D721Med (cell line): ENCODE measurements at places on chromosomes 12 and 14.

DNA sequence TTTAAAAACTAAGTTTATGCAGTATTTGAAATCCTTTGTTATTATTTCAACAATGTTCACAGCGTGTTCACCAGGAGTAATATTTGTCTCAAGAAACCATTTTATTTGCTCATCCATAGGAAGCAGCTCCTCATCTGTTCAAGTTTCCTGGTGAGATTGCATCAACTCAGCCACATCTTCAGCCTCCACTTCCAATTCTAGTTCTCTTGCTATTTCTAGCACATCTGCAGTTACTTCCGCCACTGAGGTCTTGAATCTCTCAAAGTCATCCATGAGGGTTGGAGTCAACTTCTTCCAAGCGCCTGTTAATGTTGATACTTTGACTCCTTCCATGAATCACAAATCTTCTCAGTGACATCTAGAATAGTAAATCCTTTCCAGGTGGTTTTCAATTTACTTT lies 18.0 kb downstream of the CLEC9A start:
- no peak for DNase-seq

GRCh38 chr12:91978143-91978542 lies 167.5 kb downstream of the BTG1 start:
- no peak for DNase-seq

- DNase-seq = no peak
These were observed 4.3 kb upstream of the GPR132 start for GRCh38 chr14:105069522-105069870.

DNA sequence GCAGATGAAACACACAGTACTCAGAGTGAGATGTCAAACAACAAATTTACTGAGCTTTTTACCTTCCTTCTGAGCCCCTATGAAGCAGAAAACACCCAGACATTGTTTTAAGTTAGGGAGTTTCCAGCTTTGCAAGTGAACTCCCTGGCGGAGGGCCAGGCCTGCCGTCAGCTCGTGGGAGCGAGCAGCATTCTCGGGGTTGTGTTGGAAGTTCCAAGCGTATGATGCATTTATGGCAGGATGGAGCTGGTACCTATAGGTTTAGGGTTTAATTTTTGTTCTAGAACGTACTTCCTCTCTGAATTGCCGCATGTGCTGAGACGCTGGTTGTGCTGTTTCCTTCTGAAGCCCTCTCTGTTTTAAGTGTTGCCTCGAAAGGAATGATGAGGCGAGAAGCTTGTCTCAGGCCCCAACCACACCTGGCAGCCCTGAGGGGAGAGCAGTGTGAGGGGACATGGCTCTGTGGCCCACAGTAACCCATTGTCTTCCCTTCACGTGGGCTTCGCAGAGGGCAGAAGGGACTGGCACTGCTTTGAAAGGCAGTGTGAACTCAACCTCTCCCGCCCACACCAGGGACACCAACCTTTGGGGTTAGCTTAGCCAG lies 76.6 kb downstream of the SSPN start:
- DNase-seq = no peak

- no peak for DNase-seq
These were observed 1.4 kb downstream of the VAMP1 start for GRCh38 chr12:6469092-6469491.

GRCh38 chr12:47247418-47247817 lies 167.7 kb upstream of the AMIGO2 start:
- no peak for DNase-seq

DNA sequence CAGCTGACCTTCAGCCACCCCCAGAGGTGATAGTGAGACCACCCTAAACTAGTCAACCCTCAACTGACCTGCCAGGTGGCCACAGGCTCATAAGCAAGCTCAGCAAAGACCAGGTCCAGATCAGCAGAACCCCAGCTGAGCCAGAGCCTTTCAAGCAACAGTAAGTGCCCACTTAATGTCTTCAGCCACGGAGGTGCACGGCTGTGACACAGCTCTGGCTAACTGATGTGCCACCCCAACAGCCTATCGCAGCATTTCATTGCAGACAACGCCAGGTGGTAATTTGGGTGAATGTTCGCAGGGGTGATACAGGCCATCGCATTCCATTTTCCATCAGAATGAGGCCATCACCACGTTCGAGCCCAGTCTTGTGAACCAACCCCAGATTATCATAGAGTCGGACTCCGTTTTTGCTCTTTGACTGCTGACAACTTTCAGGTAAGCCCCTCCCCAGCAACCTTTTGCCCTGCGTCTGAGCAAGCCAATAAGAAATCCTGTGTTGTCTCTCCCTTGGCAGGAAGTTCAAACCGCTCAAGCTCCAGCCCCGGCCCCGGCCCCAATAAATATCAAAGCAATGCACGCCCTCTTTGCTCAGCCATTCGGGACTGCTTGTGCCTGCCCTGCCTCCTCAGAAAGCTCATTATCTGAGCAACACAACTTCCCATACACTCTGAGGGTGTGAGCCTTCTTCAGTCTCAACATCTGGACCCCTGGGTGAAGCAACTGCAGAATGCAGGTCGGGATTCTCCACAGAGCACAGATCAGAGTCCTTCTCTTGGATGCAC lies 44.4 kb downstream of the JAG2 start:
- no peak for DNase-seq

GRCh38 chr12:5197131-5197530 lies 153.5 kb downstream of the KCNA5 start:
- no peak for DNase-seq

DNA sequence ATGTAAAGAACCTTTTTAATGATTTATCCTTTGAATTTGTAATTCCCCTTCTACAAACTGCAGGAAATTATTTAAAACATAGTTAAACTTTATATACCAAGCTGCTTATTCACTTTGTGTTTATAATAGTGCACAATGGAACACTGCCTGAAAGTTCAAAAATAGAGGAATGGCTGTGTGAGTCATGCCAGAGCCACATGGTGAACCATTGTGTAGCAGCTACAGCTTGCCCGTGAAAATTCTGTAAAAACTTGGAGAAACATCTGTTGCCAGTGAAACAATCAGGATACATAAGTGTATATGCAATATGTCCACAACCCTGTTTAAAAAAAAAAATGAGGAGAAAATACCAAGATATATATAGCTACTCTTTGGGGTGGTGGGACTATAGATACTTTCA lies 59.5 kb downstream of the VEZT start:
- no peak for DNase-seq

DNA sequence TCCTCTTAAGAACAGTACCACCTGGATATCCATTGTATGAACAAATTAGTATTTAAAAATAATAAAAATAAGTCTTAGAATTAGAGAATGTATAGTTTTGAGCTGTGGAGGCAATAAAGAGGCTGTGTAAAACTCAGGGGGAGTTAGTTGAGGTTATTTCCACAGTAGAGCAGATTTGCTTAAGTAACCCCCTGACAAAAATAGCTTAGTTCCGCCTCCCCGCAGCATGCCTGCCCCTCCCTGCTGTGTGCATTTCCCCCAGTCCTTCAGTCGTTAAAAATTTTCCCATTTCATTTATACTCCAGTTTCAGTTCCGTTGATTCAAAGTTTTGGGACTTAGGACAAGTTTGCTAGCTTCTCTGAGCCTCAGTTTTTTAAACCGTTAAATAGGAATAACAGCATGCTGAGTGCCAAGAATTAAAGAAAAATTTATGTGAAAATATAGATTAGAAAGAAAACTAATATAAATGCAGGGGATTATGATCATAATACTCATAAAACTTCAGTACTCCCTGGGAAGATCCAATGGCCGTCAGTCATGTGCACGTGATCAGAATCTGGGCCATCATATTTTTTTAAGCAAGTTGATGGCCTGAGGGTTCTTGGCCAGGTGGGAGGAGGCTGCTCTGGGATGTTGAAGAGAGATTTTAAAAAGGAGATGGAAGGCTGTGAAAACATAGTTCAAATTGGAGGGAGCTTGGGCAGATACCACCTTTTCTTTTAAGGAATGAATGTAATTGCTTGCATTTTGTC lies 14.5 kb upstream of the SLC38A2 start:
- no peak for DNase-seq

DNA sequence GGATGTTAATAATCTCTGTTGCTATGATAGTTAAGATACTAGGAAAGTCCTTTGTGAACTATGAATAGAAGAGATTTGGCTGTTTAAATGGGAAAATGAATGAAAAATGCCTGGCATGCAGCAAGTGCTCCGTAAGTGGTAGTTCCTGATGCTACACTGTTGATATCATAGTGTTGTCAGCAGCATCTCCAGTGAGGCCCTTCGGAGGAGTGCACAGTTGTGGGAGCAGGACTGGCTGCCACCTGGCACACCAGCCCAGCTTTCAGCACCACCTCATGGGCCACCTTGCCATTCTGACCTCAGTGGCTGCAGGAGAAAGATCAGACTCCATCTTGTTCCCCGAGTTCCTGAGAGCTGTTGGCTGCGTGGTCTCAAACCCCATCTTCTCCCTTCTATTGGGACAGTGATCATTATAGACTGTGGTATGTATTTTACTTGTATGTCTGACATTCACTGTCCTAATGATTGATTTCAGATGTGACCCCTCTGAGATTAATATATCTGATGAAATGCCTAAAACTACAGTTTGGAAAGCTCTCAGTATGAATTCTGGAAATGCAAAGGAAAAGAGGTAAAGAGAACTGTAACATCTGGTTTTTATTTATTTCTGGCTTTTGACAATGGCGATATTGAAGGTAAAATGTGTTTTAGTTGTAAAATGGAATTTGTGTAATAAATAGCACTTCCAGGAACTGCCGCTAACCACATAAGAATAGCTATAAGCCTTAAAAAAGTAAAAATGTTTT lies 80.9 kb downstream of the SLC4A8 start:
- no peak for DNase-seq

DNA sequence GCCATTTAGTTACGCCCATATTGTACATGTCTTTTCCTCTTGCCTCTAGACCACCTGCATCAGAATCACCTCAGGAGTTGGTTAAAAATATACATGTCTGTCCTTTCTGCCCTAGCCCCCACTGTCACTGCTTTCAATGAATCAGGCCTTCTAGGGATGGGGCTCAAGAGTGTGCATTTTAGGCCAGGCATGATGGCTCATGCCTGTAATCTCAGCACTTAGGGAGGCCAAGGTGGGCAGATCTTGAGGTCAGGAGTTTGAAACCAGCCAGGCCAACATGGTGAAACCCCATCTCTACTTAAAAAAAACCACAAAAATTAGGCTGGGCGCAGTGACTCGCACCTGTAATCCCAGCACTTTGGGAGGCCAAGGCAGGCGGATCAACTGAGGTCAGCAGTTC lies 13.6 kb upstream of the TMED10 start:
- no peak for DNase-seq

DNA sequence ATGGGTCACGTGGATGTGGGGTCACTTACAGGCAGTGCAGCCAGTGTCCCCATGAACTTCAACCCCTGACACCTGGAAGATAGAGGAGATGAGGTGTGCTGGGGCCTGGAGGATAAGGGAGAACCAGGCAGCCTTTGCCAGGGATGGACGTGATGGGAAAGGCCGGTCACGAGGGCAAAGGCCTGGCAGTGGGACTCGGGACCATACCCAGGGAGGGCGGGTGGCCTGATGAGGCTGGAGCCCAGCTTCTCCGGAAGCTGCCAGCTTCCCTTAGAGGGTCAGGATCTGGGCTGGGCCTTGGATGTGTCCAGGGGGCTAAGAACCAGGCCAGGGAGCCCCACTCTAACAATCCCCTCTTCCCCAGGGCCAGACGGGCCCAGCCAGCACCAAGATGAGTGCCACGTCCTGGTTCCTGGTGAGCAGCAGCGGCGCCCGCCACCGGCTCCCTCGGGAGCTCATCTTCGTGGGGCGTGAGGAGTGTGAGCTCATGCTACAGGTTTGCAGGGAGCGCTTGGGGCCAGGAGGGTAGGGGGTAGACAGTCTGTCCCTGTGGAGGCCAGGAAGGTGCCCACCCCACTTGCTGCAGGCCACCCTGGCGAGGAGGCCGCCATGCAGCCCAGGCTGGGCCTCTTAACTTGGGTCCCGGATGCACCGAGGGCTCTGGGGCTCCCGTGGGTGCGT lies 3.1 kb downstream of the CEP170B start:
- no peak for DNase-seq

DNA sequence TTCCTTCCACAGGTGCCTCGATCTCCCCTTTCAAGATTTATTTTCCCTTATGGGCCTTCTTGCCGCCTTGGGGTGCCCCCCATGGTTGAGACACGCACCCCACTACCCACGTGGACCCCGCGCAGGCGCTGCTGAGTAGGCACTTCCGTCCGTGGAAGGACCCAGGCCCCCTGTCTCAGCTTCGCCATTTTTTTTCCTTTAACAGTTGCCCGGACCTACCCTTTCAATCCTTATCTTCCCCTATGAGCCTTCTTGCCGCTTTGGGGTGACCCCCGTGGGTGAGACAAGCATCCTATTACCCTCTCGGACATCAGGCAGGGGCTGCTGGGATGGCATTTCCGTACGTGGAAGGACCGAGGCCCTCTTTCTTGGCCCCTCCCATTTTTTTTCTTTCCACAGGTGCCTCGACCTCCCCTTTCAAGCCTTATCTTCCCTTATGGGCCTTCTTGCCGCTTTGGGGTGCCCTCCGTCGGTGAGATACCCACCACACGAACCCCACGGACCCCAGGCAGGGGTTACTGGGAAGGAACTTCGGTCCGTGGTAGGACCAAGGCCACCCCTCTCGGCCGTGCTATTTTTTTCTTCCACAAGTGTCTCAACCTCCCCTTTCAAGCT lies 268.2 kb downstream of the ALG10 start:
- DNase-seq = no peak

DNA sequence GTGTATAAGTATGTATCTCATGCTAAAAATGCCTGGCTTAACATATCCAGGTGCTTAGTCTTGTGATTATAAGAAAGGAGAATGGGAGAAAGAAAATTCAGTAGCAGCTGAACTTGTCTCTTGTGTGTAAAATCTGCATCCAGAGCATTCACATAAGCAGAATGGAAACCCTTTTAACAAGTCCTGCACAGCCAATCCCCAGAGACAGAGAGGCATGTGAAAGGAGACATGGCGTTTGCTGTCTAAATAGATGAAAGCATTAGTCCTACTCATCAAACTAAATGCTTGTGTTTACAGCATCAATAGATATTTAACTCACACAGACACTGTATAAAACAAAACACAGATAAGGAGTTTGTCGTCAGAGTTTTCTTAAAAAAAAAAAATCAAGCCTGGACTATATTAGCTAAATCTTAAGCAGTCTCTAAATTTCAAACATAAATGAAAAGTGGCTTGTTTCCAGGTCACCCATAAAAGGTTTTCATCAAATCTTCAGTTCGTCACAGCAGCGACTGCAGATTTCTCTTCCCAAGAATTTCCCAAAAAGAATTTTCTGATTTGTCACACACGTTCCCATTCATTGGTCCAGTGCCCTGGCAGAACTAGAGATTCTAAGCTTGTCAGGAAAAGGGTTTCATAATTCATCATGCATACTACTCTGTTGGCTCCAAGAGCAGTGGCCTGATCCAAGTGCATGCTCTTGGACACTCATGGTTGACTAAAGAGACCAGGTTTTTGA lies 249.2 kb downstream of the BTG1 start:
- no peak for DNase-seq

GRCh38 chr14:76772300-76773187 lies 11.3 kb downstream of the VASH1 start:
- DNase-seq = no peak

- DNase-seq = no peak
These were observed 273.7 kb upstream of the AMIGO2 start for GRCh38 chr12:47353508-47353907.

GRCh38 chr12:90974286-90974685 lies 19.3 kb upstream of the CCER1 start:
- no peak for DNase-seq

GRCh38 chr12:71162832-71163763 lies 5.3 kb upstream of the TSPAN8 start:
- DNase-seq = no peak
